T-helper 17 cell (primary cell): ENCODE measurements at places on chromosomes 6 and 20.

- no peak for DNase-seq
Observed at GRCh38 chr20:30812739-30813411, 444.6 kb upstream of the DEFB115 start.

DNA sequence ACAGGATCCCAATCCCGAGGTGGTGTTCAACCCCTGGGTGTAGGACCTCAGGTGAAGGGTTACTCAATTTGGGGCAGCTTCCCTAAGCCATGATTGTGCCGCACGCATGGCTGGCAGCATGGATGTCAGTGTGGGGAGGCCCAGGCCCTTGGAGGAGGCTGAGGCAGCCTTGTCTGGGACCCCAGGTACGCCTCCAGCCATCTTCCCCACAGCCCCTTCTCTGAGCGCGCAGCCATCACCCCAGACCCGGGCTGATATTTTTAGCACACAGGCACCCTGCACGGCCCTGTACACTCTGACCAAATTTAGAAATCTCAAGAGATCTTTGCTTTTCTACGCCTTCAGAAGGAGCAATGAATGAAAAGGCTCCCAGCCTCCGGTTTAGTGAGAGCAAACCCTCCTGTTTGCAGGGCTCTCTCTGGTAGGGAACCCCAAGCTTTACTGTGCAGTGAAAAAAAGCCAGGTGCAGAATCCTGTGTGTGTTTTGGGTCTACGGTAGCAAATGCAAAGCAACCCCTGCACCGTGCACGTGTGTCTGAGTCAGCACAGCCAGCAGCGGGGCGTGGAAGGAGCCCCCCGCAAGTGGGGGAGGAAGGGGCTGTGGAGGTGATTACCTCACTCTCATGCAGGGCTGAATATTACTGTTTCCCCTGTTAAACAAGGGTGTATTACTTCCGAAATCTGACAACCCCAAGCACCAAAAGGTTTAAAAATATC lies 44.3 kb downstream of the CTCFL start:
- DNase-seq, result no peak

GRCh38 chr6:9699888-9700287 lies 715.0 kb downstream of the TFAP2A start:
- no peak for DNase-seq

DNA sequence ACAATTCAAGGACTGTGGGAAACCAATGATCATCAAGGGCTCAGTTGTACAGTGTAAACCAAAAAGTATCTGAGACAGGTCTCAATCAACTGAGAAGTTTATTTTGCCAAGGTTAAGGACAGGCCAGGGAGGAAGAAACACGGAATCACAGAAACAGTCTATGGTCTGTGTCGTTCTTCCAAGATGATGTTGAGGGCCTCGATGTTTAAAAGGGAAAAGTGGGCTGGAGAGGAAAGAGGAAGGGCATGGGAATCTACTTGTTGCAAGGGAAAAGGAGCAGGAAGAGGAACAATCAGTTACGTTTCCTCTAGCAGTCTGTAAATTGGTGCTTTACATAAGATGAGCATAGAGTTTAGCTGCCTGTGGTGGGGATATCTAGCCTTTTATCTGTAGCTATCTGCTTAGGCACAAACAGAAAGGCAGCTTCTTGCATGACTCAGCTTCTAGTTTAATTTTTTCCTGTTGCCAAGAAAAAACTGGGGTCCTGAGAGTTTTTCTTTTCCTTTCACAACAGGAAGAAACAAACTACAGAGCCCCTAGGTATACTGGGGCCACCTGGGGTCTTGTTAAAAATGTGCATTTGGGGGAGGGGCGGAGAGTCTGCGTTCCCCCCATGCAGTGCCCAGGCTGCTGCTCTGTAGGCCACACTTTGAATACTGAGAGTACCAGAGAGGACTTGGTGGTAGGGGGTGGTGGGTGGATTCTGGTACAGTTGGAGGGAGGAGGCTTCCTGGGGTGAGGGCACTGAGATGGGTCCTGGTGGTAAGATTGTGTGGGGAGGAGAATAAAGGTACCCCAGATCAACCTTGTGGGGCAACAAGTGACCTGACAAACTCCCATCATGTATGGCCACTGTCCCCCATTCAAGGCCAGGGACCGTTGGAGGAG lies 35.3 kb upstream of the EZR start:
- DNase-seq, result no peak

DNA sequence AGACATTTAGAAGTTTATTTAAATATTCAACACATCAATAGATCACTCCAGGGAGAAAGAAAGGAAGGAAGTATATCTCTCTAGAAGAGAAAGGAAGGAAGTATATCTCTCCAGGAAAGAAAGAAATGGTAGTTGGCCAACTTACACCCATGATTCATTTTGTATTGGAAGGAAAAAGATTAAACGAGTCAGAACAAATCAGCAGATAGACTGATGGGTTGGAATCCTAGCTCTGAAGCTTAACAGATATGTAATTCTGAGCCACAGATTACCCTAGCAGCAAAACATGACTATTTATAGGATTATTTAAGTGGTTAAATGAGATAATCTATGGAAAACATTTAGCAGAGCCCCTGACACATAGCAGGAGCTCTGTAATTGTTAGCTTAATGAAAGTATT lies 27.1 kb downstream of the COL12A1 start:
- DNase-seq, result no peak

DNA sequence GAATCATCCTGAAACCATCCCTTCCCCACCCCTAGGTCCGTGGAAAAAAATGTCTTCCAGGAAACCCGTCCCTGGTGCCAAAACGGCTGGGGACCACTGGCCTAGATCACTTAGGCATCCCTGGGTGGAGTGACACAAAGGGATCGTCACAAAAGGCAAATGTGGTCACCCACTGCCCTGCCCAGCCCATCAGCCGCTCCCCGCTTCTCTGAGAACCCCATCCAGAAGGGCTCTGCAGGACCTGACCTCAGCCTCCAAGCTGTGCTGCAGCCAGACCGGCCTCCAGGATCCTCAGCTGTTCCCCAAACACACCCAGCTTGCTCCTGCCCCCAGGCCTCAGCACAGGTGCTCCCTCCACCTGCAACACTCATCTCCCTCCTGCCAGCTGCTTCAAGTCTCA lies 61.6 kb downstream of the PREX1 start:
- DNase-seq, result no peak

DNA sequence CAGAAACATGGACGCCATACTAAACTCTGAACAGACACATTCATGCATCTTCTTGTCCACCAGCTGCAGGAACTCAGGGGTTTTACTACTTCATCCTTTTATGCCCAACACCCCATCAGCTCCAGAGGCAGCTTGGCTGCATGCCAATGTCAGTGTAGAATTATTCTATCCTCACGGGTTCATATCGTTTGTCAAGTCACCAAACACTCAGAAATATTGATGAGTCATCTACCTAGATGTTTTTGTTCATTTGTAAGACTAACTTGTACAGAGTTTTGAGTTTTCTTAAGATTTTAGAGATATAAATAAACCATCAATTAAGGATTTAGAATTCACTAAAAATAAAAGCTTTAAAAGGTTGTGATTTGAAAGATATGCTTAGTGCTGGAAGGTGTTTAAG lies 590.7 kb upstream of the FLRT3 start:
- DNase-seq, result no peak

DNA sequence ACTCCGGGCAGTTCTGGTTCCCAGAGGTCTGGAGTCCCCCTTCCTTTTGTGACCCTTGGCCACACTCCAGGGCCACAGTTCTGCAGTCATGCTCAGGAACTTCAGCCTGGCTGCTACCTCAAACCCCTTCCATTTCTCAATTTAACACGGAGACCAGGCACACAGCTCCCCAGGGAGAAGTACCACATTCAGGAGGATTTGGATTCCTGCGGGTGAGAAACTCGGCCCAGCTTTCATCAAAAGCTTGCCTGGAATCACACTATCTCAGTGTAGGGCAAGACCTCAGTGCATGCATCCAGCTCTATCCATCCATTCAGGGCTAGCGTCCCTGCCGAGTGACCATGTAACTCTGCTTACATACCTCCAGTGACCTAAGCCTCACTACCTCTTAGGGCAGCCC lies 16.8 kb upstream of the IP6K3 start:
- no peak for DNase-seq

DNA sequence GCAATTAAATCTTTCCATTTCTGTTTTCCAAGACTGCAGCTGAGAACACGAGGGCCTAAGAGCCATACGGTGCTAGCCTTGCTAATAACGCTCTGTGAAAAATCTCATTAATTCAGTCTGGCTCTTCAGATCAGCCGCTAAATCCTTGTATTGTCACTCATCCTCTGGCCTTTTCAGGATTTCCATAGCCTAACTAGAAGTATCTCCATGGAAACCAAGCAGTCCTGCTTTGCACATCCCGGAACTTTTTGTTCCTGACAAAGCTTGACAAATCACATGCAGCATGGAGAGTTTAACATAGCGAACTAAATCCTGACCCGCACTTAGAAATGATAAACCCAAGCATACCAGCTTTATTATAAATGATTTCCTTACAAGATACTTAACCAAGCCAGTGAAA lies 383.7 kb downstream of the CD83 start:
- no peak for DNase-seq

GRCh38 chr6:146389740-146390139 lies 153.9 kb upstream of the RAB32 start:
- no peak for DNase-seq

- DNase-seq, result no peak
Observed at GRCh38 chr6:73152556-73152955, 72.7 kb downstream of the KHDC1L start.

DNA sequence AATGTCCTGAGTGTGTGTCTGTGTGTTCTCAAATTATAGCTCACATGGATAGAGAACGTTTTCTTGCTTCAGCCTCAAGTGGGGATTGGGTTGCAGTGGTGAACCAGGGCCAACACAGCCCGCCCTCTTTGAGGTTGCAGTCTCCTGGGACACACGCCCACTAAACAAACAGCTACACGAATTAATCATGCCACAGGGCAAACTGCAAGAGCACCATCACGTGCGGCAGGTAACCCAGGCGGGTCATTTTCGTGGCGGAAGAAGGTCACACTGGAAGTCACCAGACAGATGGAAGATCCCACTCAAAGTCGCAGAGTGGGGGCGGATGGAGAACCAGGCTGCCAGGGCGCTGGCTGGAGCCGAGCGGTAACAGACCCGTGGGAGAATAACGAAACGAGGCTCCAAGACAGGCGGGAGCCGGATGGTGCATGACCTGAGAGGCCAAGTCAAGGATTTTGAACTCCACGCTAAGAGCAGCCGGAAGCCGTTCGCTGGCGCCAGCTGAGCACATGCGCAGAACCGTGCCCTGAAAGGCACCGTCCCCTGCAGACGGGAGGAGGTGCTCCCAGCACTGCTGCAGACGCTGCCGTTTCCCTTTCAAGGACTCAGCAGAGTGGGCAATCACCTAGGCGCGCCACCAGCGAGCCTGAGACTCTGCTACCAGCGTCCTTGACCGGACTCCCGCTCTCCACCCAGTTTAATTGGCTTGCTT lies 10.7 kb downstream of the DLL1 start:
- no peak for DNase-seq

GRCh38 chr6:36350082-36350481 lies 13.4 kb upstream of the BNIP5 start:
- no peak for DNase-seq

GRCh38 chr20:22404419-22405170 lies 179.8 kb downstream of the FOXA2 start:
- no peak for DNase-seq

GRCh38 chr20:40291493-40292135 lies 397.4 kb downstream of the MAFB start:
- no peak for DNase-seq

DNA sequence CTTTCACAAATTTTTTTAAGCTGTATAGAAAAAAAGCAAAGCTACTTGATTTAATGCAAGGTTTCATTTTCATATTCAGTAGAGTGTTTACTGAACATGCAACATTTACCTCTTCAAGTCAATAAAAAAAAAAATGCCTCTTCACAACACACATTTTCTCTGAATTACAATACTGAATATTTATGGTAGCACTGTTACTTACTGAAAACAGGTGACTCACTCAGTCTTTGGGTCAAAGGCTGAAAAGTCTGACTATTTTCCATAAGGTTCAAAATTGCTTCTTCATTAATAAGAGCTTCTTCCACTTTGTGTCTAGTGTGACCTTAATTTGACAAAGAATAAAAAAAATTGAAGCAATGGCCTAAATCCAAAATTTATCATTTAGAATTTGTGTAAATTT lies 101.9 kb downstream of the REV3L start:
- no peak for DNase-seq

- DNase-seq, result no peak
Observed at GRCh38 chr6:165167861-165168260, 141.5 kb downstream of the C6orf118 start.

DNA sequence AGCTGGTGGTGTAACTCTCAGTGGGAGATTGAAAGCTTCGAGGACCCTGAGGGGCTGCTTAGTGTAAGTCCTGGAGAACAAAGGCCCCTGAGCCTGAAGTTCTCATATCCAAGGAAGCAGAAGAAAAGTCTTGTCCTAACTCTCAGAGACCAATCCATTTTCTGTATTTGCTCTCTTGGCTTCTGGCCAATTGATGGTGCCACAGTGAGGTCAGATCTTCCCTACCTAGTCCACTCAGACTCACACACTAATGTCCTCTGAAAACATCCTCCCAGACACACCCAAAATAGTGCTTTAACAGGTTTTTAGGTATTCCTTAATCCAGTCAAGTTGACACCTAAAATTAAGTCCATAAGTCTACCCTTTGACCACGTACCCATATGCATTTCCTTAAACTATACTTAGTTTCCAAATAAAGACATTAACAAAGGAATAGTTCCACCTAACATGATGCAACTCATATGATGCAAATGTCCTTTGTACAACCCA lies 29.4 kb downstream of the ZNF292 start:
- DNase-seq, result no peak

DNA sequence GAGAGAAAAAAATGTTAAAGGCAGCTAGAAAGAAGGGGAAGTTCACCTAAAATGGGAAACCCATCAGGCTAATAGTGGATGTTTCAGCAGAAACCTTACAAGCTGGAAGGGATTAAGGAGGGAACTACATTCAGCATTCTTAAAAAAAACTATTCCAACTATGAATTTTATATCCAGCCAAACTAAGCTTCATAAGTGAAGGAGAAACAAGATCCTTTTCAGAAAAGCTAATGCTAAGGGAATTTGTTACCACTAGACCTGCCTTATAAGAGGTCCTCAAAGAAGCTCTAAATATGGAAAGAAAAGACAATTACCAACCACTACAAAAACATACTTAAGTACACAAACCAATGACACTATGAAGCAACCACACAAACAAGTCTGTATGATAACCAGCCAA lies 59.2 kb upstream of the SLC35F1 start:
- DNase-seq, result no peak

DNA sequence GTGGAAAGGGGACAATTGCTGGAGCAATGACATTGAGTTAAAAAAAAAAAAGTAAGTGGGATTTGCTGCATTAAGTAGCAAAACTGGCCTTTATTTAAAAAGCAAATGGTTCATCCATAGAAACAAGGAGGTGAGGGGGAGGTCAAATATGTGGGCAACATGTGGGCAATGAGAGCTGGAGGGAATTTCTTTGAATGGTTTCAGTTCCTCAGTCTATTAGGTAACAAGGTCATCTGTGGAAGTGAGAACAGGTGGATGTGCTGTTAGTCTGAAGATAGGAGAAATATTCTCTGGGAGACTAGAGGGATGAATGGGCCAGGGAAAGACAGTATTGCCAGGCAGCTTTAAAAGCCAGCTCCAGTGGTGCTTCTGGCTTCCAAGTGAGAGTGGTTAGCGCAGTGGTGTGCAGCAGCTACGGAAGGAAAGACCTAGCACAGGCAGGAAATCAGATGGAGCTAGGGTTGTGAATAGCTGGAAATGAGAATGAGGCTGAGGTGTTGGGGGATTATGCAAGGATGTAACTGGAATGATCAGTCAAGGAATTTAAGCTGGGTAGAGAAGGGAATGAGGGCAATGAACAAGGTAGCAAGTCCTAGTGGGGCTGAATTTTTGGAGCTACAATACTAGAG lies 727.6 kb downstream of the PTPRT start:
- no peak for DNase-seq
